ENCODE measurements at places on chromosomes 7 and 10.

DNA sequence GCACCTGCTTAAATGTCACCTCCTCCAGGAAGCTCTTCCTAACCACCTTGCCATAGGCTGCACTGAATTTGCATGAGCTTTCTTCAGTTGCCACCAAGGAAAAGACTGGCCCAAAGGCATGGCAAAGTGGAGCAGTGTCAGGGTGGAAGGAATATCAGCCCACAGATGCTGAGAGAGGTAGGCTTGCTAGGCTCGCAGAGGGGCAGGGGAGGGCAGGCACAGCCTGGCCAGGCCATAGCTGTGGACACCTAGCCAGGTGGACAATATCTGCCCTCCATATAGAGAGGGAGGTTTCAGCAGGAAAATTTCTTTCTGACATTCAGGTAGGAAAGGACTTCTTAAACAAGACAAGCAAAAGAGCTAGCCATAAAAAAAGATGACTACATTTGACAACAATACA is 166.3 kb downstream of the GRID1 start:
- no peak for DNase-seq

DNA sequence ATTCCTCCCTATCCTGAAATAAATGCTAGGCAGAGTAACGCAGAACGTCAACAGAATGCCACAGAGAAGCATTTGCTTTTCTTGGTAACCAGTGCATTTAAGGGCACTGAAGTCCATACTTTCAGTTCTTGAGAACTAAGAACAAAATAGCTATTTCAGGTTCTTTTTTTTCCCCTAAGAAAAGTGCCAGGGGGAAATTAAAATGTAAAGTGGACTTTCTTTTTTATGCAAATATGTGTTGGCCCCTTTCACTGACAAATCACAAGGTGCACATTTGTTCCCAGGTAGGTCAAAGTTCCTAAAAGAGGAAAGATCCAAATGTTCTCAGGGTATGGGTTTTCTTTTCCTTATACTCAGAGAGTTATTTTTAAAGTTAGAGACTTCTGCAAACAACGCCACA is 151.5 kb downstream of the HPSE2 start:
- no peak for DNase-seq

- no peak for DNase-seq
These were observed 106.4 kb upstream of the TCF7L2 start for GRCh38 chr10:112843623-112844022.

DNA sequence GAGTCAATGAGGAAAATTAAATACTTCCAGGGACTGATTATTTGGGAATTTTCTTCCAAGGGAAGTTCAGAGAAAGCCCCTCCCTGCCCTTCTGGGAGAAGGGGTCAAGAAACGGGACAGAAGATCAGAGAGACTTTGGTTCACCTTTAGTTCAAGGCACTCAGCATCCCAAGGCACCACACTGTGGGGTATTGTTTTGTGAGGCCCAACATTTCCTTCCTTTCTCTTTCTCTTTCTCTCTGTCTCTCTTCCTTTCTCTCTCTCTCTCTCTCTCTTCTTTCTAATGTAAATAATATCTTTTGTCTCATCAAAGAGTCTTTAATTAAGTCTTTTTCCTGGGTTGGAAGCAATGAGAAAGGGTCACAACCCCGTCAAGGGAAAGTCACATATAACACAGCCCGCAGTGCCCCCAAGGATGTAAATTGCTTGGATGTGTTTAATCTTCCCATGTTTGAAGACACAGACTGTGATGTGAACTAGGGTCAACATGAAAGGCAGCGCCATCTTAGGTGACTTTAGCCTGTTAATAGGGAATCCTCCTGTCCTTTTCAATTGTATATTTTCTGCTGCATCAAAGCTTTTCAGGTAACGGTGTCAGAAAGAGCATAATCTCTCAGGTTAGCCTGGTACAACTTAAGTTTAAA is 983.3 kb upstream of the C7orf33 start:
- no peak for DNase-seq

DNA sequence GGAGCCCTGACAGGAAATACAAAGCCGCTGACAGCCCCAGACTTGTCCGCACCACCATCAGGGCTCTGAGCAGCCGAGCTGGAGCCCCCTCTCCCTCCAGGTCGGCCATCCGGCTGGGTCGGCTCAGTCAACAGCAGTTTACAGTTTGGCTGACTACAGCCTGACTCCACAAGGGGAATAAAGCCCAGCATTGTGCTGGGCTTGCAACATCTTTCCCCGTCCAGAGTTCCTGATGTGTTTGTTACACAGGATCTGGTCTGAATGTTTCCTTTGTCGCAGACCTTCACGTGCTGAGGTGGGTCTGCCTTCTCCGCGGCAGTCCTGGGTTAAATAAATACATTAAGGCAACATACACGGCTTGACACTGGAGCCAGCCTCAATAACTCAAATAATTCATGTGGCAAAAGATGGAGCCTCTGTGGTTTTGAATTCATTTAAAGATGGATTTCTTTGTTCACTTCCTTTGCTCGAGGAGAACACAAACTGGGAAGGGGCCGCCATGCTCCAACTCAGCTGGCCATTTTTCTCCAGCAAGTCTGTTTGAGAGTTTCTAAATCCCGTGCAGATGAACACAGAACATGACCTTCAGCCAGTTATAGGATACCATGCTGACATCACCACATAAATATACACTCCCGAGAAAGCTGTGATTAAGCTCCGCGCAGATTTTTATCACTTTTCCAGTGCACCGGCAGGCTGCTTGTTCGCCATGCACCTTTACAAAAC is 192.1 kb downstream of the WDR11 start:
- DNase-seq, result no peak

GRCh38 chr10:47164800-47165128 is 135.2 kb upstream of the GDF10 start:
- DNase-seq, result no peak

- no peak for DNase-seq
These were observed 46.2 kb downstream of the SEM1 start for GRCh38 chr7:96663457-96663856.

DNA sequence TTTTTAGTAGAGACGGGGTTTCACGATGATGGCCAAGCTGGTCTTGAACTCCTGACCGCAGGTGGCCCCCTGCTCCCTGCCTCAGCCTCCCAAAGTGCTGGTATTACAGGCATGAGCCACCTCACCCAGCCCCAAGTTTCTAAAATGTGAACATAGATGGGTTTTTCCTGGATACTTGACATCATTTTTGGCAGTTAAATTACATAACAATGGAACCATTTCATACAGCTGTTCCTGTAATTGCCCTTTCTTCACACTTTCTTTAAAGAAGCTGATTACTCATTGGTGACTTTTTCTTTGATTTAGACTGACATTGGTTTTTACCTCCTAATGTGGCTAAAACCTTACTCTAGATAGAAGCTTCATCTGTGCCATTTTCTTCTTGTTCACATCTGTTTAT is 5.9 kb downstream of the ZKSCAN1 start:
- DNase-seq, result no peak

- no peak for DNase-seq
These were observed 105.2 kb downstream of the THSD7A start for GRCh38 chr7:11726794-11727155.

- no peak for DNase-seq
These were observed 20.3 kb upstream of the PCBD1 start for GRCh38 chr10:70908406-70909296.

DNA sequence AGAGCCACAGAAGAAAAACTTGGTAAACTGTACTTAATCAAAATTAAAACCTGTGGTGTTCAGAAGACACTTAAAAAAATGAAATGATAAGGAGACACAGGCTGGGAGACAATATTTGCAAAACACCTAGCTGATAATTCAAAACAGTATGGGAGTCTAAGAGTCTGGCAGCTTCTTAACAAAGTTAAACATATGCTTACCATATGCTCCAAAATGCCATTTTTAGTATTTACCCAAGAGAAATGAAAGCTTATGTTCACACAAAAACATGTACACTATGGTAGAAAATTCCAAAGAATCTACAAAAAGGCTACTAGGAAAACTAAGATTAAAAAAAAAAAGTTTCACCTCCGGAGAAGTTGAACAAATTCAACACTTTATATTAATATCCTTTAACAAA is 48.6 kb downstream of the ITGB1 start:
- DNase-seq, result no peak

DNA sequence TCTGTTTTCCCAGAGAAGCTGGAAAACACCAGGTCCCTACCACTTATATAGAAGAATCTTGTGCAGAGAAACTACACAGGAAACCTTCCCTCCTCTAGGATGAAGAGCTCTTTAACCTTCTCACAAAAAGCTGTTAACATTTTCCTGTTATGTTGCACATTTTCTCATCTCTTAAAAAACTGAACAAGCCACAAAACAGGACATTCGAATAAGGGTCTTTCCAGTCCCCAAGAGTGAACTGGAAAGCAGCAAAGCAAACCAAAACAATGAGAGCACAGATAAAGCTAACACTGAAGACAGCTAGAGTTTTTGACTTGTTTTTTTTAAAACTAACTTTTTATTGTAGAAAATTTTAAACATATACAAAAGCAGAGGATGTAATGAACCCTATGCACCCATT is 82.7 kb downstream of the RNF216 start:
- no peak for DNase-seq

DNA sequence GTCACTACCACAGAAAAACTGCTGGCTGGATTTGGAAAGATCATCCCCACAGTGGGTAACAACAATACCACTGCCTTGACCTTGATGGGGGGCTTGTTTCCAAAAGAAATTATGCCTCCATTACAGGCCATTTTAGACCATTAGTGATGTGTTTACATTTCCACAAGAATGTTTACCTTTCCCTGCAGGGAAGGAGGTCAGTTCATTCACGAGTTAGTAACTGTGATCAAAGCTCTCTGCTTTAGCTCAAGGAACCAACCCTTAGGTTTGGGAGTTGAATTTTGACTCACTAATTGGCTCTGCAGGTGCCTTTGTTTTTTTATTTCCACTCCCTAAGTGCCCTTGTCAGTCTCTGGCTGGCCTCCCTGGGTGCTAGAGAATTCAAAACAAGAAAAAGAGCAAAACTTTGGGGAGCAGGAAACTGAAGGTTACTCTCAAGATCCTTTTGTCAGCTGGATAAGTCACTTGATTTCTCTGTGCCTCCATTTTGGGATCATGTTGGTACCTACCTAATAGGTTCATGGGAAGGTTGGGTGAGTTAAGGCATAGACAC is 41.1 kb upstream of the NUPR2 start:
- DNase-seq, result no peak

DNA sequence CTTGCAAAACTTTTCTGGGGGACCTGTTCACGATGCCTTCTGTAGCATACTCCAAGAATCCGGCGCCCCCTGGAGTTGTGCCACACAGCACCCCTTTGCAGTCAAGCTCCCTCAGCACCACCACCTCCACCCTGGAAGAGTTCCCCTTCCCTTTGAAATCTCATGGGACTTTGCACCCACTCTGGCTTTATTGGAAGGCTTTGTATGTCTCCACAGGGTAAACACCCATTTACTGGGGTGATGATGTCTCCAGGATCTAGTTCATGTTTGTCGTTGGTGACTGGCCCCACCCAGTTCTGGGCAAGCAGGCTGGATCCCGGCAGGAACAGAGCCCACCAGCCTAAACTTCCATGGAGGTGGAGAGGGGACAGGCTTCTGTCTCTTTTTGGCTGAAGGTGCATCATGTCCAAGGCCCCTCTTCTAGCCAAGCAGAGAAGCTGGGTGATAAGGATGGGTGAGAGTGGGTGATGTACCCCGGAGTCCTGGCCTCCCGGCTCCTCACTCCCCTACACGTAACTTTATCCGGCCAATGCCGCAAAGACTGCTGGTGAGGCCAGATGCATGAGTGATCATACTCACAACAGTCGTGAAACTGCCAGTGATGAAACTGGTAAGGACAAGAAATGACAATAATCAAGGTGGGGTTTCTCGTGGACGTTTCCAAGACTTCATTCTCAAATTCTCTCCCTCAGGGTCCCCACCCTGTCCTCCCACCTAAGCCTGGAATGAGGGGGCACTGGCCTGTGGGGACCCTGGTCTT is 695 bp upstream of the CLDN4 start:
- DNase-seq, result no peak

DNA sequence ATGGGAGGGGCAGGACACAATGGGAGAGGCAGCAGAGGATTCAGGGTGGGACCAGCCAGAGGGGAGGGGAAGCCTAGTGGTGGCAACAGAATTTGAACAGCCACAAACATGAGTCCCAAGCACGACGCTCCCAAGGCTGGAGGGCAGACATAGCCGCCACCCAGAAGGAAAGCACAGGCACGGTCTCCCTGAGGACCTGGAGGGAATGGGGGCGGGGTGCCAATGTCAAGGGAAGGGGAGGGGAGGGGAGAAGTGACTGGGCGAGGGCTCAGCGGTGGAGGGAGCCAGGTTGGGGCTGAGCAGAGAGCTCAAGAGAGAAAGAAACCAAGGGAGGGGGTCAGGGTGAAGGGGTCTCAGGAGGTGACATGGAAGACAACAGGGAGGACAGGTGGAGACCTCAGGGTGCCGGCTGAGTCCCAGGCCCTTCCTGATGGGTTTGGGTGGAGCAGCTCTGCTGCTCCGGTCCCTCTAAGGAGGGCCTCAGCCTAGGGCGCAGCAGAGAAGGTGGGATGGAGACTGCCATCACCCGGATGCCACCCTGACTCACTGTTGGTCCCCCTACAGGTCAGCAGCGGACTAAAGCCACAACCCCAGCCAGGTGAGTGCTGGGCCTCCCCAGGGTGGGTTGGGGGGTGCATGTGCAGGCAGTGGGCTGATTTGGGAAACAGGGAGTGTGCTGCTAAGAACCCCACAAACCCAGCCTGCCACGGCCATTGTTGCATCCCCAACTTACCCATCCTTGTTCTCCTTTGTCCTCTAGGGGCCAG is 24.2 kb downstream of the PILRA start:
- DNase-seq, result no peak

GRCh38 chr7:6268023-6268900 is 4.2 kb downstream of the CYTH3 start:
- DNase-seq, result no peak

DNA sequence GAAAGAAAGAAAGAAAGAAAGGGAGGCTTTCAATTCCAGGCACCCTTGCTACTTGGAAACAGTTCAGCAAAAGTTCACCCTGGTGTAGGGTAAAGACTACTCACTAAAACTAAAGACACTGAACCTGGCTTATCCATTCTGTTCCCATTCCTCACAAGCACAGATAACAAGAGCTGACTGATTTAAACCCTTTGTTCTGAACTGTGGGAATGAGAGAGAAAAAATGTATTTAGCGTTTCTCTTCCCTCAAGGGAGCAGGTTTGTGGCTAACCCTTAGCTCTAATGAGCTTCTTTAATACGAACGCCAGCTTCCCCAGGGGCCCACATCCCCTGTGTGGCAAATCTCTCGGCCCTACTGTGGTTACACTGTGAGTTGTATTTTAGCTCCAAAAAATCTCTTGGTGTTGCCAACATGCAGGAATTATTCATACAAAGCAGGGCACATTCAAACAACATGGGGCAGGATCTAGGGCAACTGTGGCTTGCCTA is 23.3 kb downstream of the PRTFDC1 start:
- DNase-seq, result no peak

DNA sequence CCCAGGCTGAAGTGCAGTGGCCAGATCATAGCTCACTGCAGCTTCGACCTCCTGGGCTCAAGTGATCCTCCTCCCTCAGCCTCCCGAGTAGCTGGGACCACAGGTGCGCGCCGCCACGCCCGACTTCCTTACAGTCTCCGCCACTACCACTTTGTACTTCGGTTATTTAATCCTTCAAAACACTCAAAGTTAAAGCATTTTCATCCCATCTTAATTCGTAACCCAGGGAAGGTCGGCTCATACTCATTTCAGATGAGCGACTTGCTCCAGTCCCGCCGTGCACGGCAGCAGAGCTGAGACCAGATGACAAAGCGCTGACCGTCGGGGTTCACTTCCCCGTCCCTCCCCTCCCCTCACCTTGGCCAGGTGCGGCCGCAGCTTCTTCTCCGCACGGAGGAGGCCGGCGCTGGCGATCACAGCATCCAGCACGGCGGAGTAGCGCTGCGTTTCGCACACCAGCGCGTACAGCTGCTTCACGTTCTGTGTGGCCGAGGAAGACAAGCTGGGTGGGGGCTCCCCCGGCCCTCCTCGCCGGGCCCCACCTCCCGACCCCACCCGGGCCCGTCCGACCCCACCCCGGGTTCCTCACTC is 457 bp downstream of the NSUN5 start:
- DNase-seq, result no peak

All from stimulated activated CD8-positive, alpha-beta memory T cell treated with anti-CD3 and anti-CD28 coated beads, Interleukin-12 subunit alpha, Interleukin-12 subunit beta, amount 100 ng/mL, for 4 hours (primary cell).